ENCODE measurements at places on chromosomes 6 and 20.

GRCh38 chr6:90079560-90080490 lies 185.6 kb downstream of the GJA10 start:
- no peaks in the 10 kb centered on the region for H3K27me3 ChIP-seq
- H3K4me3 ChIP-seq = peak overlapping the region; percentile 86
- H3K4me1 ChIP-seq = peaks cover 92% of the 10 kb centered on the region

- no peak overlapping the region for H3K27ac ChIP-seq
- DNase-seq = no peak
- no peak overlapping the region for H3K4me3 ChIP-seq
- H3K36me3 ChIP-seq = no peaks in the 10 kb centered on the region
- H3K4me1 ChIP-seq = no peaks in the 10 kb centered on the region
These were observed 37.3 kb downstream of the TFEB start for GRCh38 chr6:41697861-41698781.

DNA sequence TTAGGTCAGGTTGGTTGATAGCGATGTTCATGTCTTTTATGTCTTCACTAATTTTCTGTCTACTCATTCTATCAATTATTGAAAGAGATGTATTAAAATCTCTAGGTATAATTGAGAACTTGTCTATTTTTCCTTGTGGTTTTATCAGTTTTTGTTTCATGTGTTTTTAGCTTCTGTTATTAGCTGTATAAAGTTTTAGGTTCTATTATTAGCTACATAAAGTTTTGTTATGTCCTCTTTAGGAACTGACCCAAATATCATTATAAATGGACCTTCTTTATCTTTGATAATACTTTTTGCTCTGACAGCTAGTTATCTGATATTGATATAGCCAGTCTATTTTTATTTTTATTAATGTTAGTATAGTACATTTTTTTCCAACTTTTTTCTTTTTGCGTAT lies 92.4 kb upstream of the TMEM170B start:
- DNase-seq = no peak
- H3K4me1 ChIP-seq = peaks cover 23% of the 10 kb centered on the region
- H3K36me3 ChIP-seq = no peaks in the 10 kb centered on the region
- H3K4me3 ChIP-seq = no peak overlapping the region
- no peak overlapping the region for H3K27ac ChIP-seq

- H3K27ac ChIP-seq = no peak overlapping the region
- H3K4me1 ChIP-seq = peaks cover 10% of the 10 kb centered on the region
- DNase-seq = no peak
- H3K36me3 ChIP-seq = peaks cover 30% of the 10 kb centered on the region
- H3K27me3 ChIP-seq = no peaks in the 10 kb centered on the region
These were observed 4.2 kb downstream of the AHI1 start for GRCh38 chr6:135493218-135493961.

DNA sequence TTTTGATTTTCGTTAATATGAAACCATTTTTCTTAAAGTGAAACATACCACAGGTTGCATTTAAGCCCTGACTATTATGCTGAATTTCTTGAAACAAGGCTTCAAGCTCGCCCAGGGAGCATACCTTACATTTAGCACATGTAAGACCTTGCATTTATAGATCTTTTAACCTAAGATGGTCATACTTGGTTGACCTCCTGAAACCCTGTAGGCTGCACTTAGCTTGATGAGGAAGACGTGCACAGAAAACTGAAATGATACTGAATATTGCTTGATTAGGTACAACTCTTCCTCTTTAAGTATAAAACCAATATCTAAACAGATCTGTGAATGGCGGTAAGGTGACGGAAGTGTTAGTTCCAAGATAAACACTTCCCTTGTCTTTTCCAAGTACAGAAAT lies 82.2 kb downstream of the CTNNBL1 start:
- DNase-seq = no peak
- H3K4me1 ChIP-seq = no peaks in the 10 kb centered on the region
- no peak overlapping the region for H3K27ac ChIP-seq
- H3K27me3 ChIP-seq = no peaks in the 10 kb centered on the region

GRCh38 chr6:154705471-154706113 lies 27.6 kb upstream of the SCAF8 start:
- peaks cover 12% of the 10 kb centered on the region for H3K27me3 ChIP-seq
- no peak overlapping the region for H3K4me3 ChIP-seq
- H3K27ac ChIP-seq = no peak overlapping the region
- no peak for DNase-seq
- H3K36me3 ChIP-seq = no peaks in the 10 kb centered on the region

DNA sequence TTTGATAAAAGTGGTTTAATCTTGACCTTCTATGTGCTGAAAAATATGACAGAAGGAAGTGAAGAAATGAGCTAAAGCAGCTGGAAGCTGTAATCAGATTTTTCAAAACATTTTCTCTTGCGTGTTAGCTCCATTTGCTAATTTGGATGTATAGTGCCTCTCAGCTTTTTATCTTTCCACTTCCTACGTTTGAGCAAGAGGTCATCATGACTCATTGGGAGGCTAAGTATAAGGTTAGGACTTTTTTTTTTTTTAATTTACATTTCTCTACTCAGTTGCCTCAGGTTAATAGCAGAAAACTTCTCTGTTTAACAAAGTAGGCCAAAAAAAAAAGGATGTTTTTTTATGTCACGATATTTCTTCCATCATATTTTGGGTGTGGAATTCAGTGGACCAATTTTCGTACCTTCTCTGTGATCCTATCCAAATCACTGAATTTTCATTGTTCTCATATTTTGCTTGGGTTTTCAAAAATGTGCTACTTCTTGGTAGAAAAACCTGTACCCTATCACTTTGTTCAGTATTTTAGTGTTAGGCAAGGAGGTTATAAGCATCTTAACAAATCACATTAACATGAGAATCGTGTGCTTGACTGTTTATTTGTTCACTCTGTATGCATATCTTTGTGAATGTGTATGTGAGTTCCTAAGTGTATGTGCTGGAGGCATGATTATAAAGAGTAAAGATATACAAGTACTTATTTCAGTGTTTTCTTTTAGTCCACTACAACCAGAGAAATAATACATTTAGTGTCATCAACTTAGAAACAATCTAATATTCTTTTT lies 1028.3 kb upstream of the EYS start:
- H3K4me3 ChIP-seq = no peak overlapping the region
- no peaks in the 10 kb centered on the region for H3K36me3 ChIP-seq
- DNase-seq = no peak
- no peak overlapping the region for H3K27ac ChIP-seq

GRCh38 chr6:169293196-169293595 lies 39.5 kb upstream of the THBS2 start:
- H3K27me3 ChIP-seq = peaks cover 11% of the 10 kb centered on the region
- H3K4me1 ChIP-seq = no peaks in the 10 kb centered on the region
- no peak overlapping the region for H3K4me3 ChIP-seq
- no peak for DNase-seq
- H3K27ac ChIP-seq = no peak overlapping the region

DNA sequence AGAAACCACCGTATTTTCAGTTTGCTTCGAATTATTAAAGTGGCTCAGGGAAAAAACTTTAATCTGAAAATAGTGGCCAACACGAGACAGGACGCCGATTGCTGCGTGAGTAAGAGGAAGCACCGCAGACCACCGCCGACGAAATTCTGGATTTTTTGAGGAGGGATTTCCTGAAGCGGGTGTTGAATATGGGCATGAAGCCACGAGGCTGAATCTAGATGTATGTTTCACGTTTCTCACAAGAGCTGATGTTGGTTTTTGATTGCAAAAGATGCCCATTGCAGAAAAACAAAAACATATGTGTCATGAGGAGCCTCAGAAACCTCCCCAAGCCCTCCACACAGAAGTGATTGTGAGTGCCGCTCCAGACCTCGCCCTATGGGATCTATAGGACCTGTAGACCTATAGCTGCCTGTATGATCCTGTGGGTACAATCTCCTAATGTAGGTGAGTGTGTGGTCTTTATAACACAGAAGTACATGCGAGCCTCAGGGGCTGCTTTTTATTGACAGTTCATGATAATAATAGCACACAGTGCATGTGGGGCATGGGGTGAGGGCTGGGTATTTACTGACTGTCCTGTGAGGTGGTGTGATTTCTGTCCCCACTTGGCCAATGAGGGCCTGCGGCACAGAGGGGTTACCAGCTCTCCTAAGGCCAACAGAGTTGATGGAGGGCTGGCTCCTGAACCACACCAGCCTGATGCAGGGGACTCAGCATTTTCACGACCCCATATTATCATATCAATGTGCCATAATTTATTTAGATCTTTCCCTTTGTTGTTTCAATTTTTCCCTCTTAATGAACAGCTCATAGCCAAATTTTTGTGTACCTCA lies 243.9 kb downstream of the DLL1 start:
- no peak overlapping the region for H3K27ac ChIP-seq
- H3K4me3 ChIP-seq = no peak overlapping the region
- H3K36me3 ChIP-seq = no peaks in the 10 kb centered on the region
- H3K27me3 ChIP-seq = no peaks in the 10 kb centered on the region
- DNase-seq = no peak

- peaks cover 9% of the 10 kb centered on the region for H3K36me3 ChIP-seq
- H3K4me1 ChIP-seq = peaks cover 30% of the 10 kb centered on the region
- no peaks in the 10 kb centered on the region for H3K27me3 ChIP-seq
- no peak for DNase-seq
- peak overlapping the region; percentile 82 for H3K27ac ChIP-seq
These were observed 2.1 kb upstream of the YWHAB start for GRCh38 chr20:44883214-44883902.

GRCh38 chr6:16154904-16155303 lies 26.0 kb downstream of the MYLIP start:
- H3K27me3 ChIP-seq = no peaks in the 10 kb centered on the region
- H3K36me3 ChIP-seq = peaks cover 57% of the 10 kb centered on the region
- no peak overlapping the region for H3K4me3 ChIP-seq

GRCh38 chr20:47583551-47583950 lies 81.9 kb downstream of the NCOA3 start:
- H3K27ac ChIP-seq = no peak overlapping the region
- H3K4me1 ChIP-seq = peaks cover 47% of the 10 kb centered on the region
- no peak for DNase-seq
- H3K27me3 ChIP-seq = no peaks in the 10 kb centered on the region

DNA sequence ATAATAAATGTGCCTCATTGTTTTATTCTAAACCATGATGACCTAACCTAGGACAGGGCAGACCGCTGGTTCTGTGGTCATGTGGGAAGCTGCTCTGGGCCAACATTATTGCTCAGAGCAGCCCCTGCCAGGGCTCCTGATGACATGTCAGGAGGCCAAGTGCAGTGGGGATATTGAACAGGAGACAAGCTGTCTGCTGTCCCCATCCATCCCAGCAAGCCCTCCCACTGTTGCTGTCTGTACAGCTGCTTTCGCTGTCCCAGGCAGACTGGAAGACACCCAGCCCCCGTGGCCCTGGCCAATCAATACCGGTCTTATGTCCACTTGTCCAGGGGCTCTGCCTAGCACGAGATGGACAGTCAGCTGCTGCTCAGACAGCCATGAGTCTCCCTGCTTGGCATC lies 43.2 kb upstream of the FNDC1 start:
- no peak overlapping the region for H3K27ac ChIP-seq
- H3K4me1 ChIP-seq = no peaks in the 10 kb centered on the region
- H3K27me3 ChIP-seq = no peaks in the 10 kb centered on the region
- H3K36me3 ChIP-seq = no peaks in the 10 kb centered on the region
- DNase-seq = no peak
- H3K4me3 ChIP-seq = no peak overlapping the region

GRCh38 chr20:34299556-34300255 lies 3.4 kb downstream of the AHCY start:
- H3K4me1 ChIP-seq = peaks cover 22% of the 10 kb centered on the region
- no peak overlapping the region for H3K4me3 ChIP-seq
- H3K27ac ChIP-seq = no peak overlapping the region
- no peaks in the 10 kb centered on the region for H3K27me3 ChIP-seq
- peaks cover 8% of the 10 kb centered on the region for H3K36me3 ChIP-seq
- DNase-seq = no peak

- H3K4me3 ChIP-seq = no peak overlapping the region
- H3K27ac ChIP-seq = no peak overlapping the region
- H3K36me3 ChIP-seq = no peaks in the 10 kb centered on the region
- no peaks in the 10 kb centered on the region for H3K27me3 ChIP-seq
These were observed 251.4 kb upstream of the MANEA start for GRCh38 chr6:95325916-95326315.

- no peak overlapping the region for H3K27ac ChIP-seq
- DNase-seq = no peak
- H3K27me3 ChIP-seq = peaks cover 4% of the 10 kb centered on the region
These were observed 86.9 kb downstream of the LRFN2 start for GRCh38 chr6:40500227-40500626.

DNA sequence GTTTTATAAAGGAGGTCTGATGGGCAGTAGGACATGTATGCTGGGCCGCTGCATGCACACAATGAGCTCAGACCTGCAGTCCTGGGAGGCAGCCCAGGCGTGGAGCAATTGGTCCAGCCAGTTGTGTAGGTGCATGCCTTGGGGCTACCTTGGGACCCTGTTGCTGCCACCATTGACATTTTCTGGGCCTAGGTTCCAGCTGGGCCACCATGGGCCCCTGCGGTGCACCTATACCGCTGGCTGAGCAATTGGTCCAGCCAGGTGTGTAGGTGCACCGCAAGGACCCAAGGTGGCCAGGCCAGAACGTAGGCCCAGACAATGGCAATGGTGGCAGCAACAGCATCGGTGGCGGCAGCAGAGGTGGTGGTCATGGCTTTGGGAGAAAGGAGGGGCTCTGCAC lies 143.9 kb downstream of the PXDC1 start:
- H3K4me3 ChIP-seq = no peak overlapping the region
- no peaks in the 10 kb centered on the region for H3K4me1 ChIP-seq
- peaks cover 12% of the 10 kb centered on the region for H3K27me3 ChIP-seq
- peaks cover 1% of the 10 kb centered on the region for H3K36me3 ChIP-seq

DNA sequence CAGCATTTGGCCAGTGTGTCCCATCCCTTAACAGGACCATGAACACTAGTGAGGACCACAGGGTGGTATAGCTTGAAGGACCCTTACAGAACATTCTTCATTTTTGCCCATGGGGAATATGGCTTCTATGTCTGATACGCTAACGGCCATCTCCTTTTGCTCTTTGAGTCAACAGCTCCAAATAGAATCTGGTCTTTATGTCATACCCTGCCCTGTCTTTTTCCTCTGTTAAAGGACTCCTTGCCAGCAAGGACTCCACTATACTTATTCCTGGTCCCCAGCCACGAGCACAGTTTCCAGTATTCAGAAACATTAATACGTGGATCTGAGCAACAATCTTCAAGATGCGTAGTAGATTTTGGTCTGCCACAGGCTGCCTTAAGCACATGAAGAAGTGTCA lies 22.5 kb downstream of the SERPINB1 start:
- H3K27me3 ChIP-seq = no peaks in the 10 kb centered on the region
- no peak for DNase-seq
- H3K4me3 ChIP-seq = no peak overlapping the region
- H3K4me1 ChIP-seq = peaks cover 35% of the 10 kb centered on the region
- peaks cover 12% of the 10 kb centered on the region for H3K36me3 ChIP-seq

- H3K27me3 ChIP-seq = peaks cover 18% of the 10 kb centered on the region
- peaks cover 7% of the 10 kb centered on the region for H3K36me3 ChIP-seq
- H3K4me3 ChIP-seq = peak overlapping the region; percentile 73
- H3K4me1 ChIP-seq = peaks cover 13% of the 10 kb centered on the region
- DNase-seq = no peak
These were observed 435 bp upstream of the ZNF322 start for GRCh38 chr6:26660000-26660361.
